ENCODE measurements at places on chromosomes 7 and 10.

- DNase-seq, result no peak
Measured at GRCh38 chr7:36964297-36964696, 240.0 kb upstream of the AOAH start.

DNA sequence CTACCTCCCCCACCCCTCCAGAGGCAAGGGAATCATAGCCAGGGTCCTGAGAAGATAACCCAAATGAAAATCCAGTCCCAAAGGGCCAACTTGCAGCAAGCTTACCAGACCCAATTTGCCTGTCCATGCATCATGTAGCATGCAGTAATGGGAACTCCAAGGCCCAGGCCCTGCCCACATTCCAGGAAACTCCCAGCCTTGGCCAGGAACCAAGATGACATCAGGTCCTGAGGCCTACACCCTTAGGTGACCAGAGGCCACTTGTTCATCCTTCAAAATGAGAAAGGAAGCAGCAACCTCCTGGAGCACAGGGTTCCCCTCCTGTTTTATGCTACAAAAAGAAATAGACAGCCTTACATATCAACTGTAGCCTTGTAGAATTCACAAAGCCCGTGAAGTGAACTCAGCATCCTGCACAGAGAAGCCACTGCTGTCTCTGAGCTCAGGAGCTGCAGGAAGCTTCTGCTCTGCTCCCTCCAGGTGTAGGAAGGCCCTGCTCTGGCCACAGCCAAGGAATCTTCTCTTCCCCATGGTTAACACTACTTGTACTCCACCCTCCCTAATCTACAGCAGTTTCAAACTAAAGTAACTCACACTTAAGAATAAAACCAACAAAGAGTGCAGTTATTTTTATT is 30.3 kb upstream of the GRB10 start:
- DNase-seq, result peak; percentile 84

- DNase-seq, result no peak
Measured at GRCh38 chr10:17959870-17960269, 8.2 kb downstream of the SLC39A12 start.

GRCh38 chr10:61721431-61721830 is 58.7 kb downstream of the CABCOCO1 start:
- DNase-seq, result no peak

GRCh38 chr7:32916006-32916405 is 24.4 kb upstream of the KBTBD2 start:
- DNase-seq, result no peak

DNA sequence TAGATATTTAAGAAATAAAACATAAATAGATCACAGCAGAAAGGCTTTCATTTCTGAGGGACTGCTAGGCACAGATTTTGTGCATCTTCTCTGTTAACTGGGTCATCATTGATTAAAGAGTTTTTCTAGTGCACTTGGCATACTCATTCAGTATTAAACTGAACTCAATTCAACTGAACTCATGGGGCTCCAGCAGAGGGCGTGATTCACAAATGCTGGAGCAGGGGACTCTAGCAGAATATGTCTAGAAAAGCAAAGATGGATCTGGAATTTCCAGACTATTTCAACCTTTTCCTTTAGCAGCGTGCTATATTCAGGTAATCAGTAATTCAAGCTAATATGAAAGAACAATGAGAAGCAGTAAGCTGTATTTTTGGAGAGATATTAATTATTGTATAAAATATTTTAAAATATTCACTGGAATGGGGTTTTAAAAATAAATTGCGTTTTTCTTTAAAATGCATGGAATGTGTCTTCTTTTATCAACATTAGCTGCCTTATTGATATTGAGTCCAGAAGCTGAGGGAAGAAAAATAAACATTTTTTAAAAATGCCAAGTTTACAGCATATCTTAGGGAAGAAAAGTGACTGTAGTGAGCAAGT is 296.8 kb upstream of the CACNA2D1 start:
- DNase-seq, result peak; percentile 27

DNA sequence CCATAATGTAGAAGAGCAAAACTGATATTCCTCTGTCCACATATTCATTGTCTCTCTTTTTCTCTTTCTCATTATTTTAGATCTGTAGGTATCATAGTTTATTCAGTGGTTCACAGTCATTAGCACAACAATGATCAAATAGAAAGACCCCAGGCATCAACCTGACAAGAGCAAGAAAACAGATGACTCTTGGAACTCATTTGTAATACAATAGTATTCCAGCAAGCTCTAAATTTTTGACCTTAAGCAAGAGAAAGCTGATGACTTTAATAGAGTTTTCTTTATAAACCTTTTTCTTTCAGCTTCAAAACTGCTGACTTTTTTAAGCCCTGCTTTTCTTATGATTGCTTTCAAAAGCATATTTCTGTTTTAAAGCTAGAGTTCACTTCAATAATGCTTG is 507.5 kb upstream of the SORCS1 start:
- DNase-seq, result no peak

DNA sequence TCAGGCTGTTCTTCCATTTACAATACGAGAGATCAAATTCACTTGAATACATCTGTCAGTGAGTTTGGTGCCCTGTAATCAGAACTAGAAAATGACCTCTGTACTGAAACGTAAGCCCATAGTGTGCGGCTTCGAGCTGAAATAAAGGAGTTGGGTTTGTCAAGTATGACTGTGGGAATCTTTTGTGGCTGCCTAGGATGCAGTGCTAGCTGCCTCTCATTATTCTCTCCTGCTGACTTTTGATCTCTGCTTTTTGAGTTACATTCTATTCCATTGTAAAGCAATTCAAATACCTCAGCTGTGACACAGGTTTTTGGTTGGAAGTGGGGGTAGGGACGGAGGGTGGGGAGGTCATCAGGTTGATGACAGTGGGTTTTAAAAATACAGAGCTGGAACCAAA is 40.4 kb downstream of the ICA1 start:
- no peak for DNase-seq
